NCI-H1930 (cell line): ENCODE measurements at places on chromosomes 1 and 21.

GRCh38 chr1:53590531-53591515 lies 131.6 kb downstream of the DMRTB1 start:
- DNase-seq = no peak

- DNase-seq = no peak
Measured at GRCh38 chr1:182213163-182213562, 151.7 kb upstream of the ZNF648 start.

DNA sequence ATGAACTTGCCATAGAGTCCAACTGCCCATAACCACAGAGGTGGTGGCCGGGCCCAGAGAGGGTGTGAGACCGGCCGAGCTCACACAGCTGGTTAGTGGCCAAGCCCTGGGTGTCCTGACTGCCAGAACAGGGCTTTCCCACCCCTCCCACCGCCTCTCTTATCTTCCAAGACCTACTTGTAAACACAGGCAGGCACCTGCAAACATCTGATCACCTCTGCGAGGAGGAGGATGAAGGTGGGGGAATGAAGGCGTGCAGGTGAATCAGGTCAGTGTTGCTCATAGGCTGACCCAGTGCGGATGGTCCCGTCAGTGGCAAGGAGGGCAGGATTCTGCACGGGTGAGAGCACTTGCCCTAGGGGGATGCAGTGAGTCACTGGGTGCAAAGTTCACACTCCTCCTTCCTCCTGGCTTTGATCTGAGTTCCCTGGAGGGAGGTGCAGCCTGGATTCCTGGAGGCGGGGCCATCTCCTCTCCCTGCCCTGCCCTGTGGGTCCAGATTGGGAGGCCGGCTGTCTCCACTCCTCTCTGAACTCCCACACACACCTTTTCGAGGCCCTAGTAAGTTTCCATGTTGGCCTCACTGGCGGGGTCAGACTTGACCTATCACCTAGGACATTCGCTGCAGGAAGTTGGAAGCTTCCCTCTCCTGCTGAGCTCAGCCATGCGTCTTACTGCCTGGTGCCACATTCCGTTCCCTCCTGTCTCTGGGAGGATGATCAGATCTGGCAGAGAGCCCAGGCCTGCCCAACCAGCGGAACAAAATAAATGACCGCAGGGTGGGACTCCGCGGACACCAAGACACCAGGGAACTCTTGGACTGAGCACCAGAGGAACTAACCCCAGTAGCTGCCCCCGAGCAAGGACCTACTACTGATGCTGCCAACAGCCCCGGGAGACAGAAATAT lies 7.3 kb downstream of the UQCRHL start:
- DNase-seq = no peak

DNA sequence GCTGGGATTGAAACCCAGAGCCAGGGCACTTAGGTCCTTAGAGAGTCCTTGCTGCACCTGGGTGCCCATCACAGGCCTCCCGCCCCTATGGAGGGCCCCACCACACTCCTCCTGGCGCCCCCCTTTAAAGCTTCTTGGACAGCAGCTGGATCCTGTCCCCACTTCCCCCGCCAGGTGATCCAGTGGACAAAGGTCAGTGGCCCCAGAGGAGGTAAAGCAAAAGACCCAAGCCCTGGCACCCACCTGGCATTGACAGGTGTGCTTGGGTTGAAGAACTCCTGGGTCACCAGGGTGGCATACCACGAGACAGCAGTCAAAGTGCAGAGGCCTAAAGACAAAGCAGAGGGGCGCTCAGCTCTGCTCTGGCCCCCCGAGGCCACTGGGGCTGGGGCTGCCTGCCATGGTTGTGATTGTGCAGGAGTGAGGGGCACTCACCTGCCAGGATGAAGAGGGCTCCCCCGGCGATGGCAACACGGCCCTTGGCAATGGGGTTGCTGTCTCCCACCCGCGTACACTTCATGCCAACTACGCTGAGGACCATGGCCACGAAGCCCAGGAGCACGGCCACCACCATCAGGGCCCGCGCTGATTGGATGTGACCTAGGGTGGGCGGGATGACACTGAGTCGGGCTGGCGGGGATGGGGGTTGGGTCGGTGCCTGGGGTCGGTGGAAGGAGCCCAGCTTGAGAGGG lies 1.9 kb downstream of the CLDN19 start:
- no peak for DNase-seq

DNA sequence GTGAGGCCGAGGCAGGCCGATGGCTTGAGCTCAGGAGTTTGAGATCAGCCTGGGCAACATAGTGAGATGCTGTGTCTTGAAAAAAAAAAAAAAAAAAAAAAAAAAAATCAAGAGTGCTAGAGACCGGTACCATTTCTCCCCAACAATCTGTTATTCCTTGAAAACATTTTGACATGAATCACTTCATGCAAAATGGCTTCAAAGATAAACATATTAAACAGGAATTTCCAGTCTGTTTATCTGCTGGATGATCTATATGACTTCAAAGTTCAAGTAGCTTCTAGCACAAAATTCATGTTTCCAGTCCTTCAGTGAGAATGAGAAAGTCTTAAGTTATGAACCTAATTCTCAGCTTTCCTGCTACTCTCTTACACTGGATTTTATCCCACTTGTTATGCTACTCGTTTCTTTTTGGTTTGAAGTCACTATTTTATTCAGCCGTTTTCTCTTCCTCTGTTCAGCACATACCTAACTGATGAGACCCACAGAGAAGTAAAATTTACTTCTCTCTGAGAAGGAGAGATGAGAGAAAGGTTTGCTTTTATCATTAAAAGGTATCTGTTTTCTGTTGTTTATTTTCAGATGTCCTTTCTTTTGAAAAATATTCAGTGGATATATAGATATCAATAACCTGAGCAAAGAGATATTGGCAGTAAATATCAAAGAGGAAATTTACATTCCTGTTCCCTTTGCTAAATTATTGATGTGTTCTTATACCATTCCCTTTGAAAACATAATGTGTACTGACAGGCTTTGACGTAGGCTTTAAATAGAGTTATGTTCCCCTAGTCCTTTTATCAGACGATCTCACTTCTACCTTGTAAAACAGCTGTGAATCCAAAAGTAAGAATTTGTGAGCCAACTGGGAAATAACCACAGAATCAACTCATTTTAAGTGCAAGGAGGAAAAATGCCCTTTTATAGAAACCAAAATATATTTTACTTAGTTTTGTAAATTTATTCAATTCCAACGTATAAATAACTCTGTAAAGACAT lies 38.2 kb downstream of the CD46 start:
- no peak for DNase-seq

DNA sequence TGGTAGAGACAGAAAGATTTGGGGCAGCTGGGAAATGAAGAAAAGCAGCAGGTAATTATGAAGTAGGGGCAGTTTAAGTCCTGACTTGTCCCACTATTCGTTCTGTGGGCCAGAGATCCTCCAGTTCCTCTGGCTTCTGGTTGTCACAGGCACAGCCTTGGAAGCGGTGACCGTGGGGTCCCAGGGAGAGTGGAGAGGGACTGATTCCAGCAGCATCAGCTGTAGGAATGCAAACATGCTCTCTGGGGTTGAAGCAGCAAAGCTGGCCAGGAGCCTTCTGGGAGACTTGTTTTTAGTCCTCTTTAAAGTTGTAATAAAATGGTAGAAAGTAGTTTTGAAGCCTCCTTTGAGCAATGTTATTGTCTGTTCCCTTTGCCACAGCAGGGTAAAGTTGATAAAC lies 488.0 kb downstream of the LMO4 start:
- DNase-seq = no peak

GRCh38 chr1:223204424-223204823 lies 61.4 kb upstream of the TLR5 start:
- no peak for DNase-seq

- no peak for DNase-seq
Measured at GRCh38 chr1:24963943-24964693, 34.0 kb upstream of the RUNX3 start.

- no peak for DNase-seq
Measured at GRCh38 chr1:29233693-29234092, 2.6 kb upstream of the PTPRU start.

DNA sequence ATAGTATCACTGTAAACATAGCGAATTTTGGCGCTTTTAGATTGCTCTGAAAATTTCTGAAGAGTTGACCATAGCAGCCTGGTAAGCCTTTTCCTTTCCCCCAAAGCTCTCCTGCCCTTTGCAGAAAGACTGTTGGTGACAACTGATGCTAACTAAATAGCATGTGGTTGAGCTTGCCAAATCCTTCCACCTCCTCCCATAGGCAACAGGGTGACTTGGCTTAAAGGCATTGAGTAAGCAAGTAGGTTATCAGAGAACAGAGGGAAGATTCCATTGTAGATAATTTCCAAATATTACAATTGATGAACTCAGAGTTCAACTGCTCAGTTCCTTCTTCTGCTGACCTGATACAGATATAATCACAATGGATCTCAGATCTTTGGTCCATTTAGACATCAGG lies 19.9 kb upstream of the HMGCL start:
- no peak for DNase-seq

DNA sequence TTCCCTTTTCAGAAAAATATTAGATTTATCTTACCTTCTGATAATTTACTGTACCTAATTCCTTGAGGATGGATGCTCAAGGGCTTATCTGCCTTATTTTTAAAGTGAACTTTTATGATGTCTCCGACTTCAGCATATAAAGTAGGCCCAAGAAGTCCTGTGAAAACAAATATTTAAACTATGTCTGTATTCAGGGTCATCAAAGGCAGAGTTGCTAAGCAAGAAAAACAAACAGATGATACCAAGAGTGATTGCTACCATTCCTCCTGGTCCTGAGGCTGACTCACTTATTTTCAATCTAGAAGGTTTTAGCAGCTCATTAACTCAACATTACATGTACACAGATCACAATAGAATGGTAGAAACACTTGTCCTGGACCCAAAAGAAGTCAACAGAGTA lies 14.1 kb downstream of the F5 start:
- DNase-seq = no peak

DNA sequence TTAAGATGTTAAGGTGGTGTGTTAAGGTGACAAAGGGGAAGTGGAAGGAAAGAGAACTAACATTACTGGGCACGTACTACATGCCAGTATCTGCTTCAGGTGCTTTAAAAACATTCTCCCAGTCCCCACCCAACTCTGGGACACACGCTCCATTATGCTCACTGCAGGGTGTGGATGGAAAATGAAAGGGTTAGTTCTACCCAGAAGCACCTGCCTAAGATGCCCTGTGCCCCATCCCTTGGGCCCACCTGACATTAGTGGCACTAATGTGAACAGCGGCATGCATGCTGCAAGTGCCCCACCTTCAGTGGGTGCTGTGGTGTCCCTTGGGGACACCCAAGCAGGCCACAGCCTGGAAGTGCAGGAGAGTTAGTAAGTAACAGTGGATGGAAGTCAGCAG lies 82.9 kb upstream of the CXADR start:
- DNase-seq = no peak

- DNase-seq = no peak
Measured at GRCh38 chr21:27569091-27569490, 602.2 kb upstream of the ADAMTS5 start.
